ENCODE measurements at places on chromosomes 3 and 15.

- DNase-seq, result no peak
Observed at GRCh38 chr3:3074551-3075257, 35.5 kb downstream of the IL5RA start.

DNA sequence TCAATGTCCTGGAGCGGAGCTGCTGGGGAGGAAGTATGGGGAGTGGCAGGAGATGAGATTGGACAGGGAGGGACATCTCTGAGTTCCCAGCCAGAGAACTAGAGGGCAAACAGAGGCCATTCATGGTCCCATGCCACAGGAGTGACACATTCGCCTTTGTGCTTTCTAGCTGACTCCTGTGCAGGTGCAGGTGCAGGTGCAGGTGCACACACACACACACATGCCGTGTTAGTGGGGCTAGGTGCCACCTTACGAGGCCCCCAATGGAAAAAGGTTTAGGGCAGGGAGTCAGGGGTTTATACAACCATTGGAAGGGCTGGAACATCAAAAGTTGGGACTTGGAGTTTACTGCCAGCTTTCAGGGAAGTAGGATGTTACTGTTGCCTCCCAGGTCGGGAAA lies 52.0 kb downstream of the TPRA1 start:
- no peak for DNase-seq

- DNase-seq, result no peak
Observed at GRCh38 chr3:56903231-56903782, 101.6 kb upstream of the ARHGEF3 start.

- DNase-seq, result no peak
Observed at GRCh38 chr15:68603951-68604350, 25.2 kb downstream of the CORO2B start.

DNA sequence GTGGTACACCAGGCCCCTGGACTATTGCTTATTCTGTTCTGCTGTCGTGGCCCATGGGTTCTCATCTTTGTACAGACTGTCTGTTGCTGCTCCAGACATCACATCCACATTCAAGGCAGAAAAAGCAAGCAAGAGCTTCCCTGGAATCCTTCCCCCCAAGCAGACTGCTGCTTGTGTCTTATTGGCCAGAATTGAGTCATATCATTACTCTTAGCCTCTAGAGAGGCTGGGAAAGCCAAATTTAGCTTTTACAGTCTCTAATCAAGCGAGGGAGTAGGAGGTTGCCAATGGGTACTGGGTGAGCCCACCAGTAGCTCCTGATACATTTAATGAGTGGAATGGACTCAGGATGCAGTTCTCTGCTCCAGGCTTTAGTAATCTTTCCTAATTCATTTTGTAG lies 39.4 kb downstream of the RAB6B start:
- DNase-seq, result no peak

Measured in GM12864 (cell line).